Stimulated activated CD8-positive, alpha-beta memory T cell treated with anti-CD3 and anti-CD28 coated beads, Interleukin-7, amount 100 ng/mL, for 1 hour (primary cell): ENCODE measurements at places on chromosomes 3 and 15.

- DNase-seq: no peak
Observed at GRCh38 chr15:73442421-73442820, 543 bp upstream of the REC114 start.

DNA sequence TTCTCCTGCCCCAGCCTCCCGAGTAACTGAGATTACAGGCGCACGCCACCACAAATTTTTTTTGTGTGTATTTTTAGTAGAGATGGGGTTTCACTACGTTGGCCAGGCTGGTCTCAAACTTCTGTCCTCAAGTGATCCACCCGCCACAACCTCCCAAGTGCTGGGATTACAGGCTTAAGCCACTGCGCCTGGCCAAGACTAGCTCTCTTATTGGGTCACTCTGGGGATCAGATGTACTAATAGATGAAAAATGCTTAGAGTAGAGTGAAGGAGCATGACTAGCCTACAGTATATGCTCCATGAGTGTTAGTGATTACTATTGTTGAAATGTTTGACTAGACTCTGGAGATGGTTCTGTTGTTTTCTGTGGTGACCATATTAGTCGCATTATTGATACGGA is 21.8 kb downstream of the RARB start:
- no peak for DNase-seq

- no peak for DNase-seq
Observed at GRCh38 chr3:171748064-171748924, 62.0 kb downstream of the PLD1 start.

DNA sequence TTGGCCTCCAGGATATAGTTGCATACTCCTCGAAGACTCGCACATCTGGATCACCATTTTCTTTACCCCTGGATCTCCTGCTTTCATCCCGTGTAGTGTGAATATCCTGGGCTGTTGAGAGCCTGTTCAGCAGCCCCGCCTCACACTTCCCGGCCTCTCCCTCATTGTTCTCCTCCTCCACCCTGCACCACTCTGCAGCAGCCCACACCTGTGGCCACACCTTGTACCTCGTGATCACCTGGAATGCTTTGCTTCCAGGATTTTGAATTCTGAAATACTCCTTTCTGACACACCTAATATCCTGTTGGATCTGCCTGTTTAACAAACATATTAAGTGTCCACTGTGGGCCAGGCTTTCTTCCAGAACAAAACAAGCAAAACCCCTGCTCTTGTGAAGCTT is 14.4 kb downstream of the ABHD17C start:
- DNase-seq: no peak

DNA sequence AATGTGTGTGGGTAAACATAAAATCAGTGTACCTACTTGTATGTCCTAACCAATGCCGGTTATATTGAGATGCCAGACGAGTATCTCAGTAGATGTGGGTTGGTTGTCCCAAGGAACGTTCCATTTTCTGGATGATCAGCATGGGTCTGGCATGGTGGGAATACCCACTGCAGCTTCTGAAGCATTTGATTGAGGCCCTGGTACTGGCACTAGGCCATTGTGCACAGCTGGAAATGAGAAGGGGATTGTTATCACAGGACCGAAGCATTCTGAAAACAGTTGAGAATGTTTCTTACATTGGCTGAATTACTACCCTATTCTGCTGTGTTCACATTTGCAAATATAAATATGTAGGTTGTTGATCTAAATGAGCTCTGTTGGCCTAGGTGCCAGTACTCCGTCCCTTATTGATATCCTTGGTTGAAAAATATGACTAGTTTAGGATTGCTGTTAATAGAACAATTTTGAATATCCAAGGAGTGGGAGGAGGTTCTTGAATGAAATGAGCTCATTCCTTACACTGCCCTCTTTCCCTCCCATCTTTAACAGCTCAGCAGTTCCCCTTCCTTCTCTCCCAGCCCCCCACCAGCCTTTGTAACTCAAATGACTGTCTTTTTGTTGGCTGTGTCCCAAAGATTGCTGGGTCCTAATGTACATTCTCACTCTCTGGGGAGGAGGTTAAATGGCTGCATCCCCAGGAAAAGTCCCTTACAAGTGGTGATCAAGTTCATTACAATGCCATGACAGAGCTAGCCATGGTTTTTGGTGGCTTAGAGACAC is 293.3 kb upstream of the TPM1 start:
- no peak for DNase-seq
